ENCODE measurements at places on chromosomes 11 and 22.

- H3K4me3 ChIP-seq: peak overlapping the region; percentile 98
- H3K36me3 ChIP-seq: no peaks in the 10 kb centered on the region
- no peak overlapping the region for H3K27ac ChIP-seq
- no peaks in the 10 kb centered on the region for H3K27me3 ChIP-seq
- peaks cover 7% of the 10 kb centered on the region for H3K4me1 ChIP-seq
Observed at GRCh38 chr11:3840004-3840869, 522 bp downstream of the RHOG start.

DNA sequence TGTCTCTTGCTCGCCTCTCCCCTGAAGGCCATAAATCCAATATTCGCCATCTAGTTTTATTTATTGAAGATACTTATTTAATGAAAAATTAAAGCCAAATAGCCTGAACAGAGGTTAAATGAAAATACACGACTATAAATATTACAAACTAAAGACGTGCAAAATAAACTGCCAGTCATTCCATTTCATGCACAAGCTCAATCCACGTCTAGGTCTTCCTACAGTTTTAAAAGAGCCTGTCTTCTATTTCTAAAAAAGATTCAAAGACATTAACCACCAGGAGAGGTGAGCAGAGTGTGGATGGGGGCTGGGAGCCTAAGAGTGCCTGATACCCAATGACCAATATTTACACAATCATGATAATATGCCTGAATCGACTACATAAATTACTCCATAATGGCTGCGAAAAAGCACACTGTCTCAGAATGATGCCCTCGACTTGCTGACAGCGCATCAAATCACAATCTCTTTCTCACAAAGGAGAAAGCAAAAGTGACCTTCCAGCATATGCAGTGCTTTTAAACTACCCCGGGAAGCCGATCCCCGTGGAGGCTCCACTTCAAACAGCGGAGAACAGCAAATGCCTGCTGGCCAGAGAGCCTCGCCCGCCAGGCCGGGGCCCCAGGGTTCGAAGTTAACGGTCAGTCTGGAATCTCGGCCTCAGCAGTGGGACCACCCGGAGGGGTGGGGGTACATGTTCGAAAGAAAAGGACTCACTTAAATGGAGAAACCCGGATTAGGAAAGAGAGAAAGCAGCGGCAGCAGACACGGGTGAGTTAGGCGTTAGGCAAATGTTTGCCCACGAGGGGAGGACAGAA, 1.7 kb downstream of the FCHSD2 start:
- peak; percentile 66 for DNase-seq
- peak overlapping the region; percentile 84 for H3K4me3 ChIP-seq
- no peak overlapping the region for H3K27ac ChIP-seq
- H3K4me1 ChIP-seq: peaks cover 27% of the 10 kb centered on the region
- H3K27me3 ChIP-seq: no peaks in the 10 kb centered on the region

- H3K27me3 ChIP-seq: no peaks in the 10 kb centered on the region
- no peak overlapping the region for H3K4me3 ChIP-seq
- peaks cover 90% of the 10 kb centered on the region for H3K4me1 ChIP-seq
- DNase-seq: no peak
- no peaks in the 10 kb centered on the region for H3K36me3 ChIP-seq
Observed at GRCh38 chr22:36366291-36366708, 21.5 kb downstream of the MYH9 start.

- H3K4me1 ChIP-seq: peaks cover 2% of the 10 kb centered on the region
- no peaks in the 10 kb centered on the region for H3K36me3 ChIP-seq
- no peaks in the 10 kb centered on the region for H3K27me3 ChIP-seq
- peak; percentile 89 for DNase-seq
Observed at GRCh38 chr22:23281406-23282088, 101.2 kb downstream of the BCR start.

GRCh38 chr11:36218283-36218921, 70.8 kb downstream of the COMMD9 start:
- no peaks in the 10 kb centered on the region for H3K27me3 ChIP-seq
- H3K27ac ChIP-seq: no peak overlapping the region
- no peak overlapping the region for H3K4me3 ChIP-seq
- H3K36me3 ChIP-seq: no peaks in the 10 kb centered on the region
- peaks cover 10% of the 10 kb centered on the region for H3K4me1 ChIP-seq

GRCh38 chr22:33063611-33064010, 5.4 kb upstream of the SYN3 start:
- H3K4me3 ChIP-seq: no peak overlapping the region
- no peaks in the 10 kb centered on the region for H3K27me3 ChIP-seq
- H3K4me1 ChIP-seq: peaks cover under 1% of the 10 kb centered on the region
- DNase-seq: no peak

GRCh38 chr22:32076761-32077084, 33.7 kb downstream of the SLC5A1 start:
- no peaks in the 10 kb centered on the region for H3K36me3 ChIP-seq
- H3K27ac ChIP-seq: no peak overlapping the region
- no peak overlapping the region for H3K4me3 ChIP-seq
- no peak for DNase-seq
- H3K4me1 ChIP-seq: no peaks in the 10 kb centered on the region

DNA sequence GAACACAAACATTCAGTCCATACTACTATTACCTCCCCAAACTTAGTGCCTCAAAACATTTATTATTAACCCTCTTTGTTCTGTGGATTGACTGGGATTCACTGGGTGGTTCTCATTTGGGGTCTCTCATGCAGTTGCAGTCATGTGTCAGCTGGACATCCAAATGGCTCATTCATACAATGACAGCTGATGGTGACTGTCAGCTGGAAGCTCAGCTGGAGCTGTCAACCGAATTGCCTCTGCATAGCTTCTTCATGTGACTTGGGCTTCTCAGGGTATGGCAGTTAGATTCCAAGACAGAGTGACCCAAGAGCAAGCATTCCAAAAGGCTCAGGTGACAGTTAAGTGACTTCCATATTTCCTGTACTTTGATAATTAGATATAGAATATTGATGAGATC, 85.2 kb downstream of the CCDC34 start:
- no peak overlapping the region for H3K27ac ChIP-seq
- no peaks in the 10 kb centered on the region for H3K27me3 ChIP-seq
- no peak for DNase-seq
- H3K4me3 ChIP-seq: no peak overlapping the region

- no peaks in the 10 kb centered on the region for H3K36me3 ChIP-seq
- H3K27ac ChIP-seq: no peak overlapping the region
- peak; percentile 87 for DNase-seq
- no peaks in the 10 kb centered on the region for H3K27me3 ChIP-seq
- H3K4me3 ChIP-seq: peak overlapping the region; percentile 46
- peaks cover 5% of the 10 kb centered on the region for H3K4me1 ChIP-seq
Observed at GRCh38 chr11:62394825-62395538, 23.9 kb upstream of the SCGB1A1 start.

DNA sequence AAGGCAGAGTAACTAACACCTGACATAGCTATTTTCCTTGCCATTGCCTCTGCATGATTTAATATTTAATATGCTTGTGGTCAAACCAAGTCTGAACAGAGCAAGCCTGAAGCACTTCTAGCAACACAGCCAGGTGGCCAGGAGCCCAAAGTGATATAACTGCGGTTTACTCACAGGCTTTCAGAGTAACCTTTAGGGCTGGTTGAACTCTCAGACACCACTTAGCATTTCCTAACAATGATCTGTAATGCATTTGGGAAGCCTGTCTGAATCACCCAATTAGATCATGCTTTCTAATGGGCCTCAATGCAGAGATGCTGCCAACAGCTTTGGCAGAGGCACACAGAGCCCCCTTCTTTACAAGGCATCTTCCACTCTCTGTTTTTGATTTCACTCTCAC, 96.1 kb downstream of the FDX1 start:
- no peak overlapping the region for H3K27ac ChIP-seq
- H3K36me3 ChIP-seq: no peaks in the 10 kb centered on the region
- no peak overlapping the region for H3K4me3 ChIP-seq
- no peak for DNase-seq

DNA sequence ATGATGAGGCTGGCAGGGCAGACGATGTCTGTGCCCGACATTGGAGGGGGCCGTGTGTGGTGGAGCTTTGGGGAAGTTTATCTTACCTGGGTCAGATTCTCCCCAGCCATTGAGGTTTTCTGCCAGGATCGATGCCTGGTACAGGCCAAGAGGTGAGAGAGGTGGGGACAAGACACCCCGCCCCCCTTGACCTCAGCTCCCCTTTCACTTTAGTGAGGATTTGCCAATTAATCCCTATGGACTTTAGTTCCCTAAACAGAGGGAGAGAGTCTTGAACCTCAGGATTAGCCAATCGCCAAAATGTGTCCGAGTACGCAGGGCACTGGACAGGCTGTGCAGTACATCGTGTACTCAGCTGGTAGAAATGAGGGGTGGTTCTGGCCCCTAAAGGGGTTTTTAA, 541 bp downstream of the HORMAD2 start:
- H3K4me3 ChIP-seq: no peak overlapping the region
- DNase-seq: no peak
- H3K27ac ChIP-seq: no peak overlapping the region

GRCh38 chr11:65309006-65309405, 5.7 kb upstream of the CDC42EP2 start:
- no peaks in the 10 kb centered on the region for H3K36me3 ChIP-seq
- no peak overlapping the region for H3K4me3 ChIP-seq
- H3K4me1 ChIP-seq: peaks cover 20% of the 10 kb centered on the region
- peaks cover 18% of the 10 kb centered on the region for H3K27me3 ChIP-seq
- no peak overlapping the region for H3K27ac ChIP-seq

DNA sequence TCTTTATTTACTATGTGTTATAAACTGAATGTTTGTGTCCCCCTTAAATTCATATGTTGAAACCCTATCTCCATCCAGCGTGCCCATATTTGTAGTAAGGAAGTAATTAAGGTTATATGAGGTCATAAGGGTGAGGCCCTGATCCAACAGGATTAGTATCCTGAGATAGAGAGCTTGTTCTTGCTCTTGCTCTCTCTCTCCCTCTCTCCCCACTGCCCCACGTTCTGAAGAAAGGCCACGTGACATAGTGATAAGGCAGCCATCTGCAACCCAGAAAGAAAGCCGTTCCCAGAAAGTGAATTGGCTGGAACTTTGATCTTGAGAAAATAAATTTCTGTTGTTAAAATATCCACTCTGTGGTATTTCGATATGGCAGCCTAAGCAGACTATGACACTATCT, 212.5 kb downstream of the SWAP70 start:
- no peaks in the 10 kb centered on the region for H3K36me3 ChIP-seq
- no peaks in the 10 kb centered on the region for H3K27me3 ChIP-seq
- H3K4me1 ChIP-seq: no peaks in the 10 kb centered on the region
- DNase-seq: no peak
- no peak overlapping the region for H3K27ac ChIP-seq
- H3K4me3 ChIP-seq: no peak overlapping the region

- H3K4me1 ChIP-seq: no peaks in the 10 kb centered on the region
- H3K27me3 ChIP-seq: no peaks in the 10 kb centered on the region
- no peak for DNase-seq
- H3K27ac ChIP-seq: no peak overlapping the region
Observed at GRCh38 chr11:108241330-108242037, 18.6 kb downstream of the ATM start.

GRCh38 chr11:130787092-130787616, 129.1 kb downstream of the SNX19 start:
- no peak for DNase-seq
- H3K27me3 ChIP-seq: no peaks in the 10 kb centered on the region
- H3K36me3 ChIP-seq: no peaks in the 10 kb centered on the region
- H3K4me3 ChIP-seq: no peak overlapping the region
- H3K4me1 ChIP-seq: peaks cover 15% of the 10 kb centered on the region
- no peak overlapping the region for H3K27ac ChIP-seq
